Ecto neural progenitor cell (in vitro differentiated cells): ENCODE measurements at places on chromosomes 5 and 9.

DNA sequence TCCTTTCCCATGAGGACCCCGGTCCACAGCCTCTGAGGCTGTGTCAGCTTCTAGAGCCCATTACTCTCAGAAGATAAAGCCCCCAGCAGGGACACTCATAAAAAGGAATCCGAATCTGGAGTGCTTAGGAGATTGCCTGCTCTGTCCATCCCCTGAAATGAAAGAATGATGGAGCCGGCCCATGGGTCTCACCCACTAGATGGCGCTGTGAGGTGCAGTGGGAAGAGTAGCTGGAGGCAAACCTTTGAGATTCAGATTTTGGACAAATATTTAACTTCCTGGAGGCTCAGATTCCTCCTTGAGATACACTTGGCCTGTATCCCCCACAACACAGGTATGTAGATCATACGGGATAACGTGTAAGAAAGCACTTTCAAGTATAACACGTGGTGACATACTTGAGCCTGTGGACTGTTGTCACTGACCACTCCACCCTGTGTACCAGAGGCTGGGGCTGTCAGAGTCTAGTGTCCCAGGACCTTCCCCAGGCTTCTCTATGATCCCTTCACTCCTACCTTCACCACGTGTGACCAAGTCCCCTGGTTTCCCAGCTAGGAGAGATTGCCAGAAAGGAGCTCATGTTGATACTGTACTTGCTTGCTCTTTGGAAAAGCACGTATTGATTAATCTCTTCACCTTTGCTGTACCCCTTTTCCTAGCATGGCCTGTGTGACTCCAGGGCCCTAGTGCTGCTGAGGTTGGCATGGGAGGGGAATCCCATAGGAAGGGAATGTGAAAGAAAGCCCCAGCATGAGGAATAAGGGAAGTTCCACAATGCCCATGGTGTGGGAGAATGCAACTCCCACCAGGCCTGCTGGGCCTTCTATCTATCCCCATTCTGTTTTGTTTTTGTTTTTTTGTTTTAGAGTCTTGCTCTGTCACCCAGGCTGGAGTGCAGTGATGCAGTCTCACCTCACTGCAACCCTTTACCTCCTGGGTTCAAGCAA is 32.1 kb downstream of the TRMO start:
- DNase-seq, result peak; percentile 70

- peak; percentile 64 for DNase-seq
These were observed 44.0 kb upstream of the MAP1B start for GRCh38 chr5:72063219-72063819.

DNA sequence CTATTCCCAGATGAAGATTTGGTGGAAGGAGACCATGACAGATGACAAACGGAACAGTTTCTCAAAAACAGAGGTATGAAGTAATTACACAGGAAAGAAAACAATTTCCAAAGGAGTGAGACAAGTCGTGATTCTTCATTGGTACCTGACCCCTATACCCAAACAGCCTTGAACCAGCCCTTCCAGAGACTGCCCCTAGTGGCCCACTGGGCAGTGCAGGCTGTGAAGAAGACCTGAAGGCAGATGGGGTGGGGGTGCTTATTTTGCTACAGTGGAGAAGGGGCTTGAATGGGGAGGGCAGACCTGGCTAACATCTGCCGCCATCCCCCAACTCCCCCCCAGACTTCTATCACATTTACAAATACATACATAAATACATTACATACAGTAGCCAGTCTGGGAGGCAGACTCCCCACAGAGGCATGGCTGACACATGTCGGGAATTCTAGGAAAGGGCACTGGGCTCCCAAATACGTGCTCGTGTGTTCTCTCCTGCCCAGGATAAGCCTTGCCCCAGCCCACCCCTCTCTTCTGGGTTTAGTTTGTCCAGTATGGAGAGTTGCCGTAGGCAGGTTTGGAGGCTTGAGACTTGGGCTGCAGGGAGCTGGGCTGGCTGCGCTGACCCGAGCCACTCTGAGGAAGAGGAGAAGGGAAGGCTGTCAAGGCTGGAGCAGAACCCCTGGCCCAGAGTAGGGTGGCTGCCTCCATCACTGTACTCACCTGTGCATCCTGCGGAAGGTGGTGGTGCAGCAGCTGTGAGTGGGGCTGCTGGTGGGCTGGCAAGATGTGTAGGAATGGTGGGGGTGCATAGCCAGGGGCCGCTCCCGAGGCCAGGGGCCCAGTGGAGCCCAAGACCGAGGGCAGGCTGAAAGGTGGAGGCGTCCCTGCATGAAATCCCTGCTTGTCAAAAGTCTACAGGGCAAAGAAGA is 105.3 kb downstream of the UBE2R2 start:
- DNase-seq, result no peak

DNA sequence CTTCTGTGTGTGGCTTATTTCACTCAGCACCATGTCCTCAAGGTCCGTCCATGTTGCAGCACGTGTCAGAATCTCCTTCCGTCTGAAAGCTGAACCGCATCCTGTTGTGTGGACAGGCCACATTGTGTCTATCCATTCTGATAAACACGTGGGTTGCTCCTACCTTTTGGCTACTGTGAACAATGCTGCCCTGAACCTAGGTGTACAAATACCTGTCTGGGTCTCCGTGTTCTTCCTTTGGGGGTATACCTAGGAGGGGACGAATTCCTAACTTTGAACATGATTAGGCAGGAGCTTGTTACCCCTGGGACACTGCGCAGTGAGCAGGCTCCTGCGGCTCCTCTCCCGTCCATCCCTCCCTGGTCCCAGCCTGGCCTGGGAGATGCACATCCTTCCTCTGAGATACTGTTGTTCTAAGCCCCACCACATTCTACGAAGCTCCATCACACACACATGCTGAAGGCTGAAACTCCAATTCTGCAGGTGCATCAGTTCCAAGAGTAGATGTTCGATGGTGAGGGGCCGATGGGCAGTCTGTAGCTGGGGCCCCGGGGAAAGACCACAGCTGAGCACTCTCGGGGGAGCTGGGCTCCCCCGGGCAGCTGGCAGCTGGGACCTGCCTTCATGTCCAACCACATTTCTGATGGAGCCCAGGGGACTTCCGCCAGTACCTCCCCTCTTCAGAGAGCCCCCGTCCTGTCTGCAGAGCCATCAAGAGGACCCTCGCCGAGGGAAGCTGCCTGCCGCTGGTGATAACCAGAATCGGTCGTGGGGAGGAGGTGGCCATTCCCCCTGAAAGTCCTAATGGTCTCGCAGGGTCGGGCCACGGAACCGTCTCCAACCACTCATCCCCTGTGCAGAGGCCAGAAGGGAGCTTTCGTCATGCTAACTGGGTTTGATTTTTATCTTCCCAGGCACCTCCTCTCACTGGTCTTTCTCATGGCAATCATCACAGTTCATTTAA is 120.9 kb downstream of the COL23A1 start:
- DNase-seq, result peak; percentile 45

DNA sequence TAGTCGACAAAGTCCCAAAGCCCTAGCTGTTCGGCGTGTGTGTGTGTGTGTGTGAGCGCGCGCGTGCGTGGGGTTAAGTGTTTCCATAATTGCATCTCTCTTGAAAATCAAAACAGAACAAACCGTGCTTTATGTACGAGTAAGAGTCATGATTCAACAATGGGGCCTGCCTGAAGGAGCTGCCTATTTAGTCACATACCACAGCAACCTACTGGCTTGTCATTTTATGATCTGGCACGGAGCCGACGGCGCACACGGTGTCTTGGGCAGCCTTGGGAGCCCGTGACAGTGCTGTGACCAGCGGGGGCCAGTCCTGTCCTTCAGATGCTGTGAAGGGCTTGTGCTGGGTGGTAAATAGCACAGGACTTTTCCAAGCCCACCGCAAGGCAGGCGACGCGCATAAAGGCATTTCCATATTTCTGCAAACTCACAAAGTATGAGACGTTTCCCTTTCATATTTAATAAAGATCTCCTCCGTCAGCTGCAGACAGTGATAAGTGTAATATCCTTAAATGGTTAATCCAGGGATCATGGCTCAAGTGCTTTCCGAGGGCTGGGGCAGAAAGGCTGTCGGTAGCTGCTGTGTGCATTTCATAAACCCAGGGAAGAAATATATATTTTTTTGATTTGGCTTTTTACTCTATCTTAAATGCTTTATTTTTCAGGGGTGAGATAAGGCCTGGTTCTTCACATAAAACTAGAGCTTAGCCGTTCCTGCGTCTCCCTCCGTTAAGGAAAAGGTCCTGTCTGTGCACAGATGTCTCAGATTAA is 270.2 kb upstream of the IRX1 start:
- DNase-seq, result no peak

- no peak for DNase-seq
These were observed 30.0 kb downstream of the PLPP7 start for GRCh38 chr9:131319486-131319885.

DNA sequence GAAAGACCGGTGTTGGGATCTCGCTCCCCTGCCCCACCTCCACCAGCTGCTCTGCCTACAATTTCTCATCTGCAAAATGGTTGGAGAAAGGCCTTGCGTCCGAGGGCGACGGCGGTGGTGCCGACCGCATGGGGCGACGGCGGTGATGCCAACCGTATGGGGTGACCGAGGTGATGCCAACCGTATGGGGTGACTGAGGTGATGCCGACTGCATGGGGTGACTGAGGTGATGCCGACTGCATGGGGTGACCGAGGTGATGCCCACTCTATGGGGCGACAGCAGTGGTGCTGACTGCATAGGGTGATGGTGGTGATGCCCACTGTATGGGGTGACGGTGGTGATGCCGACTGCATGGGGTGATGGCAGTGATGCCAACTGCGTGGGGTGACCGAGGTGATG is 171.0 kb downstream of the OLFM1 start:
- no peak for DNase-seq

GRCh38 chr9:88951155-88951542 is 40.1 kb upstream of the S1PR3 start:
- peak; percentile 16 for DNase-seq

DNA sequence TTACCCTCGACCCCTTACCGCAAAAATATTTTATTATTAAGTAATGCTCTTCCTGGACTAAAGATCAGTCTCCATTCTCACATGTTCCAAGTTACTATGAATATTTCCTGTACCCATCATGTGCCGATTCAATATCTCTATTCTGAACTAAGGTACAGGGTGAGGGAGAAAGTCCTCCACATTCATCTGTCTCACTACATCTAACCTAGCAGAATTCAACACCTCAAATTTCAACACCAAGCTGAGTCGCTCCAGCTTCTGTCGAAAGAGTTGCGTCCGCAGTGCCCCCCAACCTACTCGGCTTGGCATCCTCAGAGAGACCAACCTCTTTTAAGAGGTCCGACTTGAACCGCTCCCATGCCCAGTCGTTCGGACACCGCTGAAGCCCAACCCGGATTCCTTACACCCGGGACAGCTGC is 1.0 kb downstream of the CERT1 start:
- no peak for DNase-seq

DNA sequence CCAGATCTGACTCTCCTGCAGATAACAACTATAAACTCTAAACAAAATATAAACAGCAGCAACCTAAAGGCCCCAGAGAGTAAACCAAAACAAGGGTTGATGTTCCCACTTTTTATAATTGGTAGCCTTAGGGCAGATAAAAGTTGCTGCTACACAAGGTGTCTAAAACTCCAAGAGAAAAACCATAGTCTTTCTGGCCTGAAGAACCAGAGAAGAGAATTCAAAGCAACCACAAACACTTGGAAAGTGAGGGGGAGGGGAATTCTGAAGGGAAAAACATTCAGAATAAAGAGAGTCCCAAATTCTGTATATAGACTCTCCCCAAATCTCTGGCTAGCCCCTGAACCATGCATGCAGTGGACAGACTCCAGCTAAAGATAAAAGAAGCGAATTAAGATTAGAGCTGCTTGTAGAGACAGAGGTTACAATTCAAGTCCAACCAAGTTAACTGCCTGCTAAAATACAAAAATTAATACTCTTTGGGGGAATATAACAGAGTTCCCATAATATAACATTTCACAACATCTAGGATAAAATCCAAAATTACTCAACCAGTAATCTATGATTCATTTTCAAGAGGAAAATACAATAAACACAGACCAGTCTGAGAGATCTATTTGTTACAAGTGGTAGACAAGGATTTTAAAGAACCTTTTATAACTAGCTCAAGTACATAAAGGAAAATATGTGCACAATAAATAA is 37.5 kb upstream of the RGMB start:
- no peak for DNase-seq

DNA sequence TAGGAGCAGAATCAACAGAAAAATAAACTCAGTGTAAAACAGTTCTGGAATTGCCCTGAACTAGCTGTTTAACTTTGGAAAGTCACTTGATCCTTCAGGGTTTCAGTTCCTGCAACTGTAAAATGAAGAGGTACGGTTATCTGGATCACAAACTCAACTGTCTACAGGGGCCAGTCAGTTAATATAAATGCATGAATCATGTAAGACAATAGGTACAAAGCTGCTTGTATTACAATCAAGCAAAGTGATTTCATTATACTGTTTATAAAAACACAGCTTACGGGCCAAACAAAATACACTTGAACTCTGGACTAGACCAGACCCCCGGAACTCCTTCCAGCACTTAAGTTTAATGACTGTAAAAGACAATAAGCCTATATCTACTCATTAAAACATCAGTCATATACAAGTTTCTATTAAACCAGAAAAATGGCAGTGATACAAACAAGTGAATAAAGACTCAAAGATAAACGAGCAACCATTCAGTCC is 73.0 kb downstream of the MRPS27 start:
- DNase-seq, result no peak

- DNase-seq, result no peak
These were observed 7.5 kb upstream of the NDST1 start for GRCh38 chr5:150500328-150500841.

GRCh38 chr9:96450613-96451528 is 902 bp downstream of the HABP4 start:
- DNase-seq, result peak; percentile 67

- DNase-seq, result no peak
These were observed 9.7 kb downstream of the ANKRD33B start for GRCh38 chr5:10573487-10574145.

- no peak for DNase-seq
These were observed 147.3 kb downstream of the TTLL11 start for GRCh38 chr9:121945849-121946248.

GRCh38 chr5:138676556-138677193 is 76.5 kb upstream of the CTNNA1 start:
- no peak for DNase-seq

GRCh38 chr5:151949701-151950308 is 25.2 kb upstream of the GLRA1 start:
- no peak for DNase-seq

GRCh38 chr5:180915924-180916323 is 17.0 kb downstream of the BTNL8 start:
- no peak for DNase-seq
